Activated CD4-positive, CD25-positive, alpha-beta regulatory T cell (primary cell): ENCODE measurements at places on chromosomes 2 and 18.

DNA sequence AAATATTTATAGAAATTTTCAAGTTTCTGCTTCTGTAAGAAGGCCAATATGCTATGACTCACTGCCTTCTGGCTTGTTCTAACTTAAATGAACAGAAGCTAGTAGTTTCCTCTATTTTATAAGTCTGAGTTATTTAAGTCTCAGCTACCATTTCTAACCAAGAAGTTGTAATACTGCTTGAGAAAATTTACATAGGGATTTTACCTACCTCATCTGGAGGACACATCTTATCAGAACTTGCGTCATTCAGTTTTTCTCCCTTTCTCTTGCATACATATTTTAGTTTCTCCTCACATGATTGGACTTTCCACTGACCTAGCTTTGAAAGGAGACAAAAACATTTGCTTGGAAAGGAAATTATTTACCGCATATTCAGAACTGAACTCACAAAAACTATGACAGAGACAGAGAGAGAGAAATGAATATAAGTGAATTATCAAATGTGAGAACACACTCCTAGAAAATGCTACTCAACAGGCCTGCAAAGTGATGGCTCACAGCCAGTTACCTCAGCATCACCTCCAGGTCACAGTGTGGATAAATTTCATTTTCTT lies 81.1 kb upstream of the CD302 start:
- no peak for DNase-seq

GRCh38 chr18:45753286-45753685 lies 29.3 kb downstream of the SLC14A1 start:
- DNase-seq, result no peak

DNA sequence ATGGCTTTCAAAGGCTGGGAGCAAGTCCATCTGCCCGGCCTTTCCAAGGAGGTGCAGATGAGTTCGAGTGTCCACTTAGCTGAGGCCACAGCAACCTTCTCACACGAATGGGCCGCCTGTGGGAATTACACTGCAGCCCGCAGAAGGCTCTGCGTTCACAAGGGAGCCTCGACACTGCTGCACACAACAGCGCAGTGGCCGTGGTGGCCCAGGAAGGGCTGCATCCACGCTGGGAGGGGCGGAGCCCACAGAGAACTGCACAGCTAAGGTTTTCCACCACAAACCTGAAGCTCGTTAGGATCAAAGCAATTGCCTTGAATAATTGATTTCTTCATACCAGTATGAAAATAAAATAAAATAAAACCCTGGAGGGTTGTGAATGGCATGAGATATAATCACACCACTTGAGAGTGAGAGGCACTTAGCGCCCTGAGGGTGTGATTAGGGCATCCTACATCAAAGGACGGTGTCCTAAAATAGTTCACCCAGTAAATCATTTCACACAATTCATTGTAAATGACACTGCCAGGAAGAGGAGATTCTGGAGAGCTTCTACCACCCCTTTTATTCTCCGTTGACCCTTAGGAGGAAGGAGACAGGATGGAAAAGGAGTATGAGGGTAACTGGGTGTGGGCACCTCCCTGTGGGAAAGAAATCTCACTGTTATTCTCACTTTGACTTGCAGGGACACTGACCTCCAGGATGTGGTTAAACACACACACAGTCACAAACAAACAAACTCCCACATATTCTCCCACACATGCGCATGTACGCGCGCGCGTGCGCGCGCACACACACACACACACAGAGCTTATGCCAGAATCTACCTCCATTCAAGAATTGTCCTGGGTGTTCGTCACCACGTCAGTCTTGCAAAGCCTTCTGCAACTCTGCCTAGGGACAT lies 256.6 kb upstream of the ID2 start:
- no peak for DNase-seq

GRCh38 chr2:105787376-105788318 lies 42.9 kb downstream of the NCK2 start:
- DNase-seq, result no peak

DNA sequence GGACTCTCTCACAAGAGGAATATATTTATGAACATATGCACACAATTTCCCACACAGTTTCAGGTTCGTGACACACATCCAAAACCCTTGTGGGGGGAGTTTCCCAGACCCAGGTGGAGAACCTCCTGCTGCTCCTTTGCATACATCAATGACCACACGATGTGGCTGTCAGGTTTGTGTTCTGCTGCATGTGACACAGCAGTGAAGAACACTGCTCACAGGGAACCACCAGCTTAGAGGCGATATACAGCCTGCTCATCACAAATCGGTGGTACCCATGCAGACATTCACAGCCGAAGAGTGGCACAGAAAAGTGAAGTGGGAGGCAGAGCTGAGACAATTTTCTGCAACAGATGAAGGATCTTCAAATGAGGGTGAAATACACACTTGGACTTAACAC lies 175.6 kb upstream of the ZFP36L2 start:
- DNase-seq, result no peak

- DNase-seq, result no peak
These were observed 176.8 kb upstream of the ALKAL2 start for GRCh38 chr2:464562-465309.

DNA sequence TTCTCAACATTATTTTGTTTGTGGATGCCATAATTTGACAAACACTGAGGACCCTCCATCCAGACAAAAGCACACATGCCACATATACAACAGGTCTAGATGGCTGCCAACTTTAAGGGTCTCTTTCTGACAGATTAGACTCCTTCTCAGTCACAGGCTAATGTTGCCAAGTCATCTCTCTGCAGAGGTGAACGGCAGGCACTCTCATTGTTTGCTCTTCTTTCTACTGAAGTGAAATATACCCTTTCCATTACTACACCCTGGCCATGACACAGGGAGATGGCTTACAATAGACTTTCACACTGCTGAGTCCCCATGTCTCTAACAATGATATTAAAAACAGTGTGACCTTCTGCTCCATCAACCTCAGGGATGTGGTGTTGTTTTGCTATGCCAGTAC lies 47.5 kb upstream of the ZNF397 start:
- DNase-seq, result no peak

- no peak for DNase-seq
These were observed 4.9 kb downstream of the MBOAT2 start for GRCh38 chr2:8998418-8999101.

DNA sequence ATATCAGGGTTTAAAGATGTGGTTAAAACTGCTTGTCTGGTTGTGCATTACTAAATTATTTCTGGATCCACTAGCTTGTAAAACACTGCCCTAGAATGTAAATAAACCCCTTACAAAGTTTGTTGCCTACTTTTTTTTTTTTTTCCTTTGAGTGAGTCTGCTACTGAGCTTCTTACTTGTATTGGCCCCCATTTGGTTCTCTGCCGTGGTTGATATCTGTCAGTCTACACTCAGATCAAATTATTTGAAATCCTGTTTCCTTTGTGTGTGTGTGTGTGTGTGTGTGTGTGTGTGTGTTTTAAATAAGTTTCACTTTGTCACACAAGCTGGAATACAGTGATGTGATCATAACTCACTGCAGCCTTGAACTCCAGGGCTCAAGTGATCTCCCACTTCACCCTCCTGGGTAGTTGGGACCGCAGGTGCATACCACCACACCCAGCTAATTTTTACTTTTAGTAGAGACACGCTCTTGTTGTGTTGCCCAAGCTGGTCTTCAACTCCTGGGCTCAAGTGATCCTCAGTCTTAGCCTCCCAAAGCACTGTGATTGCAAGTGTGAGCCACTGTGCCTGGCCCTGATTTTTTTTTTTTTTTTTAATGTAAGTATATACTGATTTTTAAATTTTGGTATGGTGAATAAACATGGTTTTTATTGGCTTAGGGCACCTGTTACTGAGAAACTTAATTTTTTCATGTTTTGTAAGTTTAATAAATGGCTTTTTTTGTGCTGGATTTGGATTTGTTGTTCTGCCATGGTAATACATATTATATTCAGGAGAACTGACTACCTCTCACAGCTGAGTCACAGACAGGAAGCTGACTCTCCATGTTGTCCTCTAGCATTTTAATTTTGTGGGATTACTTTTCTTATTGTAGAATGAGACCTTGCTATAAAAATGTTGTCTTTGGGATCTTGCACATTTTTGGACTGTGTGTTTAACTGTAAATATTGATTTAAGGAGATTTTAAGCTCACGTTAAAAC lies 48.5 kb downstream of the MAP4K4 start:
- no peak for DNase-seq

DNA sequence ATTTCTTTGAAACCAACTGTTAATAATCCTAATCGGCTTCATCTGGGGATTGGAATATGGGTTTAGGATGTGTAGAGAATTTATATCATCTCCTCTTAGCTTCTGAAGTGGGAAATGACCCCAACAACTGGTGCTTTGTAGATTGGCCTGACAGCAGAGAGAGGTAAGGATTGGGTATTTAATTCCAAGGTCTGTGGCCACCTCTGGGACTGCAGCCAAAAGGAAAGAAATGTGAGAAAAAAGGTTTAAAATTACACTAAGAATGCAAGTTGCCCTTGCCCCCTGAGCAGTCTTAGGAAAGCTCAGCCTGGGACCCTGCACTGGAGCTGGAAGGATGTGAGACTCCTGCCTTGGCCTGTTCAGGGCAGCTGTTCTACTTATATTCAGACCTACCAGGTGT lies 157.1 kb downstream of the FTCDNL1 start:
- DNase-seq, result no peak

DNA sequence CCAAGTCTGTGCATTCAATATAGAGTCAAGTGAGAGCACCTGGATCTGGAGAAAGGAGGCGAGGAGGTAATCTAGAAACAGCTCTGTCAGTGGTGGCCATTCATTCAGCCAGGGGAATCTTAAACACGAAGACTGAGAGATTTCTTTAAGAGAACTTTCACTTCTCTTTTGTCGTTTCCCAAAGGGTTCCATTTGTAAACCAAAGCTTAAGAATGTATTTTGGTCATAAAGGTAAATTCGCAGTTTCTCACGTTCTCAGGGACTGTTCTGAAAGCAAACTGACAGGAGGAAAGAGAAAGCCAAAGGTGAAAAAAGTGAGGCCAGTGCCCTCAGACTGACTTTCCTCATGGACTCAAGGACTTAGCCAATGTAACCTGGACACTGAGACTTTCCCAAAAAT lies 513.5 kb downstream of the CMPK2 start:
- no peak for DNase-seq

- DNase-seq, result no peak
These were observed 87.2 kb downstream of the LONRF2 start for GRCh38 chr2:100235098-100235497.

GRCh38 chr18:13246121-13246520 lies 27.6 kb downstream of the LDLRAD4 start:
- no peak for DNase-seq

GRCh38 chr2:75646090-75646582 lies 447 bp upstream of the MRPL19 start:
- no peak for DNase-seq

DNA sequence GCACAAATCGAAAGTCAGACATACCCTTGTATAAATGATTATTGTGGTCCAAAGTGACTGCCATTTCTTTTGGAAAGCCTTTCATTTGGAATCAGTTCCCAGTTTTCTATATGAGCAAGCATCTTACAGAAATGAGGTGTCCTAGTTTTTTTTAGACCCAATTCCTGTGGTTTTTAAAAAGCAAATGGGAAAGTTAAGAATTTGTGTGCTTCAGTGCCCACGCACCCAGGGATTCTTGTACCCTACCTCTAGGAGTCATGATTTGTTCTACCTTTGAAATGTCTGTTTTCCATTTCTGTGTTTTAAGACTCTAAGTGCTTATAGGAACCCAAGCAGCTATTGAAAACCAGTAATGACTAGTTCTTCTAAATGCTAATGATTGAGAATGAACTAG lies 218.1 kb downstream of the CAMKMT start:
- no peak for DNase-seq

GRCh38 chr2:150513647-150514046 lies 26.2 kb upstream of the RND3 start:
- no peak for DNase-seq

GRCh38 chr2:42071791-42072190 lies 24.0 kb downstream of the PKDCC start:
- DNase-seq, result no peak

- no peak for DNase-seq
These were observed 1.1 kb downstream of the TRABD2A start for GRCh38 chr2:84879584-84880394.

DNA sequence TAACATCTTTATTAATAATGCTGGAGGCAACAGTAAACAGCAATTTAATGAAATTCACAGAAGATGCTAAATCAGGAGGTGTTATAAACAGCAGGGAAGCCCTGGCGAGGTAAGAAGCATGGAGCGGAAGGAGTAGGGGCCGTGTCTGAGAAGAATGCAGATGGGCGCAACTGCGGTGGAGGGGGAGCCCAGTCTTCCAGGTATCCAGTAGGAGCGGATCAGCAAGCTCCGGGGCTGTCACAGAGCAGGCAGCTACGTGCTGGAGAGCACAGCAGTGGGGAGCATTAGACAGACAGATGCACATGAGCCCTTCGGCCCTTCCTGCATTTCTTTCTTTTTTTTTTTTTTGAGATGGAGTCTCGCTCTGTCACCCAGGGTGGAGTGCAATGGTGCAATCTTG lies 82.3 kb downstream of the SH3RF3 start:
- DNase-seq, result no peak
